Activated T-cell treated with anti-CD3 and anti-CD28 coated beads, Interleukin-2, amount 50 U/mL, for 24 hours (primary cell): ENCODE measurements at places on chromosomes 6 and 20.

GRCh38 chr6:167141667-167142432 lies 15.9 kb downstream of the GPR31 start:
- no peaks in the 10 kb centered on the region for H3K36me3 ChIP-seq
- H3K4me1 ChIP-seq: peaks cover 26% of the 10 kb centered on the region
- peak; percentile 70 for DNase-seq
- H3K27ac ChIP-seq: no peak overlapping the region
- no peaks in the 10 kb centered on the region for H3K27me3 ChIP-seq

- H3K27ac ChIP-seq: no peak overlapping the region
- no peaks in the 10 kb centered on the region for H3K36me3 ChIP-seq
- H3K4me3 ChIP-seq: no peak overlapping the region
- H3K27me3 ChIP-seq: no peaks in the 10 kb centered on the region
- peaks cover 1% of the 10 kb centered on the region for H3K4me1 ChIP-seq
Observed at GRCh38 chr6:71349976-71350615, 61.5 kb downstream of the OGFRL1 start.

- DNase-seq: no peak
- H3K4me3 ChIP-seq: no peak overlapping the region
- no peaks in the 10 kb centered on the region for H3K27me3 ChIP-seq
- peaks cover 51% of the 10 kb centered on the region for H3K36me3 ChIP-seq
Observed at GRCh38 chr20:35796571-35796970, 24.8 kb downstream of the PHF20 start.

- no peak for DNase-seq
- no peaks in the 10 kb centered on the region for H3K4me1 ChIP-seq
- no peak overlapping the region for H3K27ac ChIP-seq
- no peak overlapping the region for H3K4me3 ChIP-seq
- H3K36me3 ChIP-seq: no peaks in the 10 kb centered on the region
Observed at GRCh38 chr6:1504465-1504864, 105.2 kb upstream of the FOXC1 start.

- peaks cover 3% of the 10 kb centered on the region for H3K36me3 ChIP-seq
- DNase-seq: no peak
Observed at GRCh38 chr6:167910652-167911051, 83.9 kb downstream of the AFDN start.
